ENCODE measurements at places on chromosomes 6 and 20.

DNA sequence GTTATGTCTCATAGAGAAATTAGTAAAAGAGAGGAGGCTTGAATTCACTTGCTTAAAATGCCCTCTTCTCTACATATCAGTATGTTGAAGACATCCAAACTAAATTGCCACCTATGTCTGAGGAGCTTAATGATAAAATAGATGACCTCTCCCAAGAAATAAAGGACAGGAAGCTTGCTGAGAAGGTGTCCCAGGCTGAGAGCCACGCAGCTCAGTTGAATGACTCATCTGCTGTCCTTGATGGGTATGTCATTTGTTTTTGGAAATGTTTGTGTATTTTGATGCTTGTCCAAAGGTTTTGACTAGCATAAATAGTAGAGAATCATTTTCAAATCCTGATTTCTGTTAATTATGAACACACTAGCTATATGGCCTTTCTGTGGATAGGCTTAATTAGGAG lies 307.7 kb downstream of the ARHGAP18 start:
- no peak for DNase-seq

DNA sequence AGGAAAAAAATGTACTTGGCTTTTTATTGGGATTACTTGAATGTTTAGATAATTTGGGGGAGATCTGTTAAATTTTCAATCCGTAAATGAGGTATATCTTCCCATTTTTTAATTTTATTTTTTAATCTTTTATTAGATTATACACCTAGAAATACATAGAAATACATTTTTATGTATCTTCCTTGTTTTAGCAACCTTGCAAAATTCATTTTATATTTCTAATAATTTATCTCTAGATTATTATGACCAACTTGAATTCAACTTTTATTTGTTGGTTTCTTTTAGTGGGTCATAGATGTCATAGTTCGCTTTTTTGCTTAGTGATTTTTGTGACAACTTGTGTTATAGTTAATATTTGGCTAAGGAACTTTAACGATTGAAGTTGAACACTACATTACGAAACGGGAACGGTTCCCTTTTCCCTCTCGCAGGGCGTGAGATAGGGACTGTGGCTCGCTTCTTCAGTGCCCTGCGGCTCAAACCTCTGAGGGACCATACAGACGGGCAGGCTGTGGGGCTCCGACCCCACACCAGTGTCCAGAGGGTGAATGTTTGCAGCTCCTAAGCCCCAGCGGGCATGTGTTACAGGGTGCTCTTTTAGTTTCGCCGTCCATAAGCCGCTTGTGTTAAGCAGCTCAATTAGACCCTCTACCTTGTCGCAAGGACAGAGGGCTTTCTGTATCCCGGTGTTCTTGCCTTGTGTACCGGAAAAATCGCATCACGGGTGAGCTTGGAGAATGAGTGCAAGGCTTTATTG lies 53.8 kb downstream of the PRND start:
- DNase-seq = no peak

- no peak for DNase-seq
These were observed 4.7 kb downstream of the ADRM1 start for GRCh38 chr20:62307226-62308101.

DNA sequence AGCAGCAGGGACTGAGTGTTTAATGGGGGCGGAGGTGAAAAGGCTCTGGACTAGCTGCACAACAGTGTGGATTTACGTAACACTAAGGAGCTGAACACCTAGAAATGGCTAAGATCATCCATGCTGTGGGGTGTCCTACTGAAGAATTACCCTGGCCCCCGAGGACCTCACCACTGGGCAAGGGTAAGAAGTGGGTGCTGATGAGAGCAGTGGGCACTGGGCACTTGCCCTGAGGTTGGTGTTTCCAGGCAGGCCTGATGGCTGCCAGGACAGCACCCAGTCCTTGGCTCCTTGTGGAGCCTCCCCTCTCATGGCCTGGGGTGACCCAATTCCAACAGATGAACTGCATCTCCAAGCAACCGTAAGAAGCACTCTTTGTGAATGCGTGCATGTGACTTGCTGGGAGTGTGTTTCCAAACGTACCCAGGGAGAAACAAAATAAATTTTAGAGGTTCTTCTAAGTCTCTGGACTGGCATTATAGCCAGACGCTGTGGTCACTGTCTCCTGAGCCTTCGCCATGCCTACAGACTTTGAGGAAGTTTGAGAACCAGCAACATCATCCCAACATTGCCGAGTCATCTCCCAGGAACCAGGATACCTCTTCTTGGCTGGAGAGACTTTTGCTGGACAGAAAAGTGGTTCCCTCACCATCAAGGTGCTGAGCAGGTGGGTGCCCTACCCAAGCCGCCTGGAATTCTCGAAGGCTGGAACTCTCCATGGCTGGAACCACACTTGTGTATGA lies 245.9 kb downstream of the ERMARD start:
- no peak for DNase-seq

GRCh38 chr20:64025826-64026412 lies 10.1 kb upstream of the C20orf204 start:
- DNase-seq = no peak

DNA sequence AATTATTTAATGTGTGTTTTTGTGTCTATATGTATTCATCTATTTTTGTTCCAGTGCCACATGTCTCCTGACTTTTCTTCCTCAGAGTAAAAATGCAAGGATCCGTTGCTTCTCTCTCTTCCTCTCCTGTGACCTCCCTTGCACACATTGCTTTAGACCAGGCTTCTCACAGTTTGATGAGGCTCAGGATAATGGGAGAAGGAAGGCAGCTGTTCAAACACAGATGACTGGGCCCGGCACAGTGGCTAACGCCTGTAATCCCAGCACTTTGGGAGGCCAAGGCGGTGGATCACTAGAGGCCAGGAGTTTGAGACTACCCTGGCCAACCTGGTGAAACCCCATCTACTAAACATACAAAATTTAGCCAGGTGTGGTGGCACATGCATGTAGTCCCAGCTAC lies 241.9 kb downstream of the SAMD5 start:
- no peak for DNase-seq

DNA sequence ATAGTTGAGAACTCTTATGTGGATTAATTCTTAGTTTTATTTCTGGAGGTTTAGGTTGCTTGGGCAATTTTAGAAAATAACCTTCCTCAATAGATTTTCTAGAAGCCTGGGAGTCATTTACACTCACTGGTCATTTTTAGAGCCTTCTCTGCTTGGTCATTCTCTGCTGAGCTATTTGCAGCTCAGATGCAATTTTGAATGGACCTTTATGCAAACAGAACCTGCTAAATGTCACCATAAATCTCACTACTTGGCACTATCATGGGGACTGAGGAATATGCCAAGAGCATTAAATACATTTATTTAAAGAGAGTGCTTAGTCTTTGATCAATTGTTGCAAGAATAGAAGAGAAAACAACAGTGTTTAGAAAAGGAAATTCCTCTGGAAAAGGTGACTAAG lies 154.0 kb downstream of the CLVS2 start:
- DNase-seq = no peak

DNA sequence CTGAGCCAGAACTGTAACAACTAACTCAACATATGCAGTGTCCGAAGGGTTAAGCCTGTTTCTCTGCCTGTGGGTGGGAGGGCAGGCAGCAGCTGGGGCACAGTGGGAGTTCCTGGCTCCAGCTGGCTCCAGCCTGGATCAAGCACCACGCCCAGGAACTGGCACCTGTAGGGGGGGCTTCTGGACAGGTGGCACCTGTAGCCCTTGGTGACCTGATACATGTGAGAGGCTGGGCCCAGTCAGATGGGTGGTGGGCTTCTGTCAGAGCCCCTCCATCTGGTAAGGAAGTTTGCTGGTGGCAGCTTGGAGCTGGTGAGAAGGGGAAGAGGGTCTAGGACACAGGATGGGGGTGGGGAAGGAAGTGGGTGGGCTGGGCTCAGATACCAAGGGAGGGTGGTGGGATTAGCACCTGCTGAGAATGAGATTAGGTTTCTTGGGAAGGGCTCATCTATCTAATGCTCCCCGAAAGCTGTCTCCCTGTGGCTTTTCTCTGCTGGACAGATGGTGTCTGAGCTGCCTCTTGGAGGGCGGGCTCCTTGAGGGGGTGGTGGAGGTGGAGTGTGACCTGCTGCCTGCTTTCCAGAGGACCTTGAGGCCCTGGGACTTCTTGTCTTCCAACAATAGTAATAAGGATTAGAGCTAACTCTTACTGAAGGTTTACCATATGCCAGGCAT lies 28.5 kb downstream of the BCL2L1 start:
- no peak for DNase-seq

DNA sequence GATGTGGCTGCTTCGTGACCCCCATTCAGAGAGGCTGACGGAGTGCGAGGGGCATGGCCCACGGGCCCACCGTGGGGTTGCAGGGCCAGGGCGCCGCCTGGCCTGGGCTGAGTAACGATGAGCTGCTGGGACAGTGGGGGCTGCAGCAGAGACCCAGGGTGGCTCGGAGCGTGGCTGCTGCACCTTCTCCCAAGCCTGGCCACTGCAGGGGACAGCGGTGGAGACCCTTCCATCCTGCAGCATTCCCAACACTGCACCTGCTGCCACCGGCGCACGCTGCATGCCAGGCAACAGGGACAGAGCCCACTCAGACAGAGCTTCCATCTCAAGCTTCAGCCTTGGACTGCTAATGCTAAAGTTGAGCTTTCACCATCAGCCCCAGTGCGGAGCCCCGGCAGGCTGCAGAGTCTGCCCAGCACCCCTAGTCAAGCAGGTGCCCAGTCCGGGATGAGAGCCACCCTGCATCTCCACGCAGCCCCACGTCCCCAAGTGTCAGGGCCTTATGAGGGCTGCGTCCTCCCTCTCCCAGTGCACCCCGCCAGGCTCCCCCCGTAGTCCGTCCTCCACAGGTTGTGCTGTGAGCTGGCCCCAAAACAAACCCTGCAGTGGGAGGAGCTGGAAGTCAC lies 89.4 kb upstream of the AFDN start:
- DNase-seq = no peak

DNA sequence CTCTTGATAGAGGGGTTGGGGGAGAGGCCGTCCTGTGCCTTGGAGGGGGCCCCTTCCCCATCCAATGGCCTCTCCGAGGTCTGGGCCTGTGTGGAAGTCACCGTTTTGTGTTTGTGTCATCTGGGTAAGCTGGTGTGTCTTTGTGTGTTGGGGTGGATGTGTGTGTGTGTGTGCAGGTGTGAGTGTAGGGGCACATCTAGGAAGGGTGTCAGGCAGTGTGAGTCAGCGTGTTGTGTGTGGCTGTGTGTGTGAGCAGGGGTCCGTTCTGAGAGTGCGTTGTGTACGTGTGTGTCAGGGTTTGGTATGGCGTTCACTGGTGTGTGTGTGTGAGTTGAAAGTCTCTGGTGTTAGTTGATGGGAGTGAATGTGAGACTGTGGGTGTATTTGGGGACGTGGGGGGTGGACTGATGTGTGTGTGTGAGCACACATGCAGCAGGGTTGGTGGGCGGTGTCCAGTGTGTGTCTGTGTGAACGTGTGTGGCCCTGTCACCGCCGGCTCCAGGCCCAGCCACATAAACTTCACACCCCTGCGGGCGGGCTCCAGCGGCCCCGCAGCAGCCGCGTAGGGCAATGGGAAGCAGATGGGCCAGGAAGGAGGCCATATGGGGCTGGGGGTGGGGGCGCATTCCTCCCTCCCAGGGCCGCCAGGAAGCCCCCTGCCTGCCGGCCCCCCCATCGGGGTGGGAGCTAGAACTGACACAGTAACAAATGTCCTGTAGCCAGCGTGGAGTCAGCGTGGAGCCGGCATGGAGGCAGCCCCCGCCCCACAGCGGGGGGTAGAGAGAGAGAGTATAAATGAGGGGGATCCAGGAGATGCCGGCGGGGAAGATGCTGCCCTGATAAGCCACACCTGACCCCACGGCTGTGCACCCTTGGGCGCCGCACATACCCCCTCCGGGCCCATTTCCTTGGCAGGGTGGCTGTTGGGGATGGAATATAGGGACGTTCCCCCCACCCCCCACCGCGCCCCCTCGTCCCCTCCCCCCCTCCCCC lies 32.1 kb downstream of the SNAI1 start:
- DNase-seq = no peak

GRCh38 chr6:17096652-17097051 lies 5.2 kb upstream of the STMND1 start:
- DNase-seq = no peak

DNA sequence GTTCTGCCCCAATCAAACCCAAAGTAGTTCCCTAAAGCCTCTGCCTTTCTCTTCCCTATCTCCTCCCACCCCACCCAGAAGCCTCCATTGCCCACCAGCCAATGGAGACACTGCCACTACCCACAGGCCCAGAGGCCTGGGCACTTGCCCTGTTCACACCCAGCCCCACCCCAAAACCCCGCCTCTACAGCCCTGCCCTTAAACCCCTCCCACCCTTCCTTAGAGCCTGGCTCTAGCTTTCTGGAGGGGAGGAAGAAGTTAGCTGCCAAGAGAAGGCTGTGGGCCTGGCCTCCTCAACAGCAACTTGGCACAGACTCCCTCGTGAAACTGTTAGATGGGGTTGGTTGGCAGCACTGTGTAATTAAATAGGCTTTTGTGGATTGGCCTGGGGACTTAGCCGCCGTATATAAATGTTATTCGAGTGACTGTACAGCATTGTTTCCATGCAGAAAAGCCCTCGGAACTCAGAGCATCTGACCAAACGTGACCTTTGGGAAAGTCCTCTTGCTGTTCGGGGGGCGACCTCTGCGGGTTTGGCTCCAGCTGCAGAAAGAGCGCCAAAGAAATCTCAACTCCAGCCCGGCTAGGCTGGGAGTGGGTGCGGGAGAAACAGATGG lies 31.4 kb downstream of the COL11A2 start:
- no peak for DNase-seq

DNA sequence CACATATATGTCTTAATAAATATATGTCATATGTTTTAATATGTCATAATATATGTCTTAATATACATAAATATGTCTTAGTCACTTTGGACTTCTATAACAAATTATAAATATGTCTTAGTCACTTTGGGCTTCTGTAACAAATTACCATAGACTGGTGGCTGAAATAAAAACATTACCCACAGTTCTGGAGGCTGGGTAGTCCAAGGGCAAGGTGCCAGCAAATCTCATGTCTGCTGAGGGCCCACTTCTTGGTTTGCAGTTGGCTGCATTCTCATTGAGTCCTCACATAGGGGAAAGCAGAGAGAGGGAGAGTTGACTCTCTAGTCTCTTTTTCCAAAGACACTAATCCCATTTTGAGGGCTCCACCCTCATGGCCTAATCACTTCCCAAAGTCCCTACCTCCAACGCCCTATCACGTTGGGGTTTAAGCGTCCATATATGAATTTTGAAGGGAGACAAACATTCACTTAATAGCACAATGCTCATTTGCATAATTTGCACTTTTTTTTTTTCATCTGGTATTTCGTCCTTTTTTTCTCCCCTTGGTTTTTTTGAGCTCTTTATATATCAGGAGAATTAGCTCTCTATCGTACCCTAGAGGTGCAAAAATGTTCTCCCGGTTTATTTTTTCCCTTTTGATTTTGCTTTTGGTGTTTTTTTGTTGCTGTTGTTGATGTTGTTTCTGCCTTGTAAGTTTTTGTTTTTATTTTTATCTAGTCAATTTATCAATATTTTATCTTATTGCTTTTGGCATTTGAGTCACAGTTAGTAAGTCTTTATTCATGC lies 266.4 kb downstream of the PLCB1 start:
- no peak for DNase-seq

- DNase-seq = no peak
These were observed 6.1 kb downstream of the NINL start for GRCh38 chr20:25579081-25579770.

DNA sequence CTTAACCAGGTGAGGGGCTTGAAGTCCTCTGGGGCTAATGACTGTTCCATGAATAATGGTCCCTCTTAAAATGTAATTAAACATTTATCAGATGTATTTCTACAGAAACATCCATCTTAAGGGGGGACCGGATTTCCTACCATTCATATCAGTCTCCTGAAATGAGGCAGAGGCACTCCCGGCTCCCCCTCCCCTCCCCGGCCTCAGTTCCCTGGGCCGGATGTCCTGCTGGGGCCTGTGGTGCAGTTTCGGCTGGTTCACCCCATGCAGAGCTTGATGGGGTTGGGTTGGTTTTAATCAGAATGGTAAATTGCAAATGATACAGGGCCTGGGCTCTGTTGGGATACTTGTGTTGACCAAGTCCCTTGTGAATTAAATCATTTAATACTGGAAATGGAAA lies 349.4 kb downstream of the PREX1 start:
- DNase-seq = no peak

Measured in activated CD4-positive, alpha-beta T cell treated with anti-CD3 and anti-CD28 coated beads for 36 hours (primary cell).